CD4-positive, alpha-beta memory T cell (primary cell): ENCODE measurements at places on chromosomes 1 and 21.

GRCh38 chr1:183417772-183418491, at the start of gene NMNAT2:
Gene NMNAT2 (minus strand): TSS chr1:183418380. CDS start chr1:183418267, 113 bp downstream.
- DNase-seq, result no peak

- DNase-seq, result no peak
These were observed 23.7 kb upstream of the CEP350 start for GRCh38 chr1:179930867-179931266.

- DNase-seq, result no peak
These were observed 55.2 kb downstream of the CENPF start for GRCh38 chr1:214658175-214658574.

DNA sequence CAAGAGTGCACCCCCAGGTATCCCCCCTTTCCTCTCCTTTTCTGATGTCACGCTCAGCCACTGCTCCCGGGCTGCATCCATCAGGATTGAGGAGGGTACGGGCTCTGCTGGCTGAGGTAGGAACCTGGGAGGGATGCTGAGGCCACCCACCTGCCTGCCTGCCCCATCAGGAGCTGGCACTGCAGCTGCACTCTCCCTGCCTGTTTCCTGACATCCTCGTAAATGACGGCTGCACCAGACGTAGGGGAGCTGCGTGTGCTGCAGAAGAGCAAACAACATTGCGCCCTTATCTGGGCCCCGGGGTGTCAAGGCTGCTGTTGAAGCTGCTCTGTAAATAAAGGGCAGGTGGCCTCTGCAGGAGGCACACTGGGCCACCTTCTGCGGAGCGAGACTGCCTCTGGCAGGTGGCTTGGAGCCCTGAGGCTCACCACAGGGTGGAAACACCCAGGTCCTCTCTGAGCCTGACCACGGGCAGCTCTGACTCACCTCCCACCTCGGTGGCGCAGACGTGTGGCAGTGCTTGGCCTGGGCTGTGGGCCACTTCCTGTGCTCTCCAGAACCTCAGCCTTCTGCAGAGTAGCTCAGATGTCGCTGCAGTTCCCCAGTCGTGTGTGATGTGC, 30.9 kb downstream of the SNAP47 start:
- peak; percentile 83 for DNase-seq

DNA sequence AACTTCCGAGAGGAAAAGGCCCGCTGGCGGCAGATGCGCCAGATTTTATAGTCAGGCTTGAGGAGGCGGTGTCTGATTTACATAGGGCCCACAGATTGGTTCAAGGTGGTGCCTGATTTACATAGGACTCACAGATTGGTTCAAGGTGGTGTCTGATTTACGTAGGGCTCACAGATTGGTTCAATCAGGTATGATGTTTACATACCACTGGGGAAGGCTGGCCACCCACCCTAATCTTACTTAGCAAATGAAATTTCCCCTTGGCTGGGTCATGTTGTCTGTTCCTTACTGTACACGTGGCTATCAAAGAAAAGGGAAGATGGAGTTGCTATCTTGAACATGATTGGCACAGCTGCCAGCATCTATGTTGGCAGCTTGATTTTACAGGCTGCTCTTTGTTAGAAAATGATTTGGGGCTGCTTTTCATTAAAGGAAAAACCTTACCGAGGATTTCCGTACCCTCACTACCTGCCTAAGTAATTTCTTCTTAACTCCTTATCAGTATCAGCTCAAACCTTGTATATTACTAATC, 96.3 kb downstream of the SETD4 start:
- DNase-seq, result no peak

- no peak for DNase-seq
These were observed 36.7 kb downstream of the ADARB1 start for GRCh38 chr21:45110873-45111624.

DNA sequence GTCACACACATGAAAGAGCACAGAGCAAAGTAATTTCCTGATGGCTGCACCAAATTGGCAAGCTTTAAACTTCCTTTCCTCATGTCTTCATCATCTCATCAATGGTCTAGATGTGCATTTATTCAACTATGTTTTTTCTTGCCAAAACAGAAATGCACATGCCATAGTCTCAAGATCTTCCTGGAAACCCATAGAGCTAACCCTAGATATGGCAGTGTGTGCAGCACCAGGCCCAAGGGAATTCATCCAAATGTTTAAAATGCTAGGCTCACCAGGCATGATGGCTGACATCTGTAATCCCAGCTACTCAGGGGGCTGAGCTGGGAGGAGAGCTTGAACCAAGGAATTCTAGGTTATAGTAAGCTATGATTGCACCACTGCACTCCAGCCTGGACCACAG, 31.2 kb upstream of the PALMD start:
- no peak for DNase-seq

DNA sequence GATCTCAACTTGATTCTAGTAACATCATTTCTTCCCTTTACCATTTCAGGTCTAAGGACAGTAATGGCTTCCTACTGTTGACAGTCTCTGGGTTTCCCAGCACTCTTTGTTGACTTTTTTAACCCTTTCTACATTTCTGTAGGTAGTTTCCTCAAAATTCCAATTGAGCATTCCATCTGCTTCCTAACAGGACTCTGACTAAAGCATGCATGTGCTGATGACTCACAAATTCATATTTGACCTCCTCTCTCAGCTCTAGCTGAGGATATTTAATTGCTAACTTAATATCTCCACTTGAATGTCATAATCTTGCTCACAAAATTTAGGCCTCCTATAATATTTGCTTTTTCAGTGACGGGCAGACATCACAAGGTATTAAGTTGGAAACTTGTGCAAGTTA, 93.3 kb upstream of the ZNHIT6 start:
- DNase-seq, result no peak

- DNase-seq, result no peak
These were observed 25.5 kb downstream of the TNR start for GRCh38 chr1:175717610-175718540.

DNA sequence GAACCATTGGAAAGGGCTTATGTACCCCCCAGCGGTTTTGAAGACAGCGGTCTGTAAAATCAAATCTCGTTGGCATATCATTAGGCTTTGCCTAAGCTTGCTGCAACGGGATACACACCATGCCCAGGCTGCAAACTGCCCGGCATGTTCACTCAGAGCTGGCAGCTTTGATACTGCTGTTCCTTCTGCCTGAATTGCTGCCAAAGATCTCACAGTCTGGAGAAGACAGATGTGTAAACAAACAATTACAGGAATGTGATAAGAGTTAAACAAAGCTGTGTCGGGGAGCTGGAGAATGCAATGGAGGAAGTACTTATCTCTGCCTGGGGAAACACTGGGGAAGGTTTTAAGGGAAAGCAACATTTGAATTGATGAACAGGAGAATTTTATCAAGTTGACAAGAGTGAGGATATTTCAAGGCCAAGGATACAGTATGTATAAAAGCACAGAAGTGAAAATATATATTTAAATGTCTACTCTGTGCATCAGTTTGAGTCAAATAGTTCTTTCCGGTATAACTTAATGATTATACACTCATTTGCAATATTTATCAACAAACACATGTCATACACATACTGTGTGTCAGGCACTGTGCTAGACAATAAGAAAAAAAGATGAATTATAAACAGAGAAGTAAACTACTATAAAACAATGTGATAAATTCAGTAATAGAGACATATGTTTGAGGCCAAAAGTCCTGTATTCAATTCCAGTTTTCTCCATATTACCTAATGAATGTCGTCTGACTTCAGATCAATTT, 29.9 kb downstream of the CHML start:
- no peak for DNase-seq

DNA sequence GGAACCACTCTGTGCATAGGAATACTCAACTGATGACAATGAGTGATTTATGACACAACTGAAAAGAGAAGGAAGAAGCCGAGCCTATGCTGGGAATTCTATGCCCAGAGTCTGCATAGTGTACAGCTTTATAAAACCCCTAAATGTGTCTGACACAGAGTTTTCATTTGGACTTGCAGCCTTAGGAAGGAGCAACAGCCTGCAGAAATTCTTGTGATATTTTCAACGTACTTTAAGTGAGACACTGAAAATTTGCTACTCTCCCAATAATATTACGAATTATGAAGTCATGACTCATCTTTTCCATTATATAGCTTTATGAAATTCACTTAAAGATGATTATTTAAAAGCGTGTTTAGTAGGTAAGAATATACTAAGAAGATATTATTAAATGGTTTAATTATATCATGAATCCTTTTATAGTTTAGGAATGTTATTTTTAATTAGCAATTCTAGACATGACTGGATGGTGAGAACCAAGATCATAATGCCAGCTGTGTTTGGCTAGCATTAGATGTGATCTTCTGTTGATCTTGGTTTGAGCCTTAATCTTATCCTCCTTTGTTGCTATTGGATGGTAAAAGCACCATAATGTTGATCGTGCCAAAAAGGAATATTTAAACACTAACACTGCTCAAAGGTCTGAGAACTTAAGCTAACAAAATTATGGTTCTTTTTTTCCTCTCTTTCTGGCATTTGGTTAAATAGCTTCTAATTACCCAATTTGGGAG, 785.1 kb upstream of the ADGRL4 start:
- DNase-seq, result no peak

DNA sequence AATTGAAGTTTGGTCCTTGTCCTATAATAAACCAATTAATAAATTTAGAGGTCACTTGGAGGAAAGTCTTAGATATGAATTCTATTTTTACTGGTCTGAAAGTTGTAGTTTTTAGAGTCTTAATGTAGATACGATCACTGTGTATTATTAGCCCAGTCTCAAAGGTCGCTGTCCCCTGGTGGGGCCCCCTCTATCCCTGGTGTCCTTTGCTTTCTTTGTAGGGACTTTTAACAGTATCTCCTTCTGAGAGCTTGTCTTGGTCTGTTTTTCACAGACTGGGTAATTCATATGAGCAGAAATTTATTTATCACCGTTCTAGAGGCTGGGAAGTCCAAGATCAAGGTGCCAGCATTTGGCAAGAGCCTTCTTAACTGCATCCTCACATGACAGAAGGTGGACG, 18.5 kb downstream of the CHD1L start:
- DNase-seq, result no peak

- no peak for DNase-seq
These were observed 5.0 kb upstream of the BCAR3 start for GRCh38 chr1:93686504-93687250.

DNA sequence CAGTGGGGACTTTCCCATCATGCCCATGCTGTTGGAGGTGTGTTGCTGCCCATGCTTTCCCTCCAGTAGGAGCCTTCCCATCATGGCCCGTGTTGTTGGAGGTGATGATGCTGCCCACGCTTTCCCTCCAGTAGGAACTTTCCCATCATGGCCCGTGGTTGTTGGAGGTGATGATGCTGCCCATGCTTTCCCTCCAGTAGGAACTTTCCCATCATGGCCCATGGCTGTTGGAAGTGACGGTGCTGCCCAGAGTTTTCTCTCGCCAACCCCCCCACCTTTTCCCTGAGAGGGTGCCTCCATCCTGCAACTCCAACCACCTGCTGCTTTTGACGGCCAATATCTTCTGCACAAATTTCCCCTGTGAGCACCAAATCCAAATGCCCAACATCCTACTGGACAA, 205.7 kb downstream of the TOMM20 start:
- no peak for DNase-seq

- peak; percentile 67 for DNase-seq
These were observed 18.3 kb upstream of the IL6R start for GRCh38 chr1:154386643-154387352.

GRCh38 chr1:109547463-109548320, 723 bp upstream of the GNAI3 start:
- DNase-seq, result no peak

DNA sequence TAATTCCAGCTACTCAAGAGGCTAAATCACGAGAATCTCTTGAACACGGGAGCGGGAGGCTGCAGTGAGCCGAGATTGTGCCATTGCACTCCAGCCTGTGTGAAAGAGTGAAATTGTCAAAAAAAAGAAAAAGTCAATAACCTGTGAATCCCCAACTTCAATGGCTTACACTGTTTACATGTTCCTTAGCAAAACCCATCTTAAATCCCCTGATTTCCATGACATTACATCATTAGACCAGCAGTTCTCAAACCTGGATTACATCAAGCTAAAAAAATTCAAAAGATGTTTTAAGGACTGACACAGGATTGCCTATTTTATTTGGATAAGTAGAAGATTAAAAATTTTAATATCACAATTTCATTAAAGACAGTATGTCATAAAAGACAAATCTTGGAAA, 12.4 kb downstream of the GPBP1L1 start:
- no peak for DNase-seq

GRCh38 chr1:234645474-234645953, 35.5 kb upstream of the IRF2BP2 start:
- no peak for DNase-seq

GRCh38 chr1:214192825-214193643, 87.9 kb upstream of the SMYD2 start:
- no peak for DNase-seq

DNA sequence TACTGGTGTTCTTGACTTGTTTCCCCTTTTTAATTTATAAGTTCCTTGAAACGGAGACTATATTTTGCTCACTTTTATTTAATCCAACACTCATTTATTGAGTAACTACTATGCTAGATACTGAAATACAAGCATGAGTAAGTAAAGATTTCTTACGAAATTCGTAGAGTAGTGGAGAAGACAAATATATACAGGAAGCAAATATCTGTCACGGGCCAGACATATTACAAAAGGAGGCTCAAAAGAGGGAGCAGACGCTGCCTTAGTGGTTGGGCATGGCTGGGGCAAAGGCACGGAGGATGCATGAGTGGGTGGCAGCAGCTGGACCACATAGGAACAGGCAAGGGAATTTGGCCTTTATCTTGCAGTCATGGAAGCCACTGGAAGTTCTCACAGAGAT, 6.8 kb downstream of the NCF2 start:
- no peak for DNase-seq

DNA sequence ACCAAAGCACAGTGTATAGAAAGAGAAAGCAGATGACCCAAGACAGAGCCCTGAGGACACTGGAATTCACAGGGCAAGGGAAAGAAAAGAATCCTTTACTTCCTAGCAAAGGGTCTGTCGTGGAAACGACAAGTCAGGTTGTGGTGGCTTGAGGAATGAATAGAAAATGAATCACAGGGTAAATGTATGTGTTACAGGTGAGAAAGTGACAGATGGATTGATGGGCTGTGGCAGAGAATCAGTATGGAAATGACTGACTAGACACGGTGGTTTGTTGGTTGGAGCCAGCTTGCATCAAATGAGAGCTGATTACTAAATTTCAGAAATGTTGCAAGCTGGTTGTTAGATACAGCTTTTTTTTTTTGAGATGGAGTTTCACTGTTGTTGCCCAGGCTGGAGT, 46.9 kb downstream of the PTP4A2 start:
- DNase-seq, result no peak
